ENCODE measurements at places on chromosomes 16 and 17. TPM values are rescaled to one million over a fixed set of nuclear protein-coding genes. Genes with fewer than 3 reads are reported as not detected.

DNA sequence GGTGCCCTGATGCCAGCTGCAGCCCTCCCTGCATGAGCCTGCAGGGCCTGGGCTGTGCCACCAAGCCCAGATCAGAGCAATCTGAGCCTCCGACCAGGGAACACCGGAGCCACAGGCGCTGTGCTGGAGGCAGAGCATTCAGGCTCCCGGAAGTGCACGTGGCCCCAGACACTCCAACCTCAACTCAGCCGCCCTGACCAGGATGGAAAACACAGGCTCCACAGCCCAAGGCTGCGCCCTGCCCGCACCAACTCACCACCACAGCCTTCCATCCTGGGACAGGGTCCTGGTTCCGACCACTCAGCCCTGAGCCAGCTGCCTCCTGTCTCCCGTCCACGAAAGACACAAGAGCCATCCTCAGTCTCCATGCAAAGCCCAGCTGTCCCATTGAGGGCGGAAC is 18.5 kb downstream of the LMF1 start:
- no peak for DNase-seq

DNA sequence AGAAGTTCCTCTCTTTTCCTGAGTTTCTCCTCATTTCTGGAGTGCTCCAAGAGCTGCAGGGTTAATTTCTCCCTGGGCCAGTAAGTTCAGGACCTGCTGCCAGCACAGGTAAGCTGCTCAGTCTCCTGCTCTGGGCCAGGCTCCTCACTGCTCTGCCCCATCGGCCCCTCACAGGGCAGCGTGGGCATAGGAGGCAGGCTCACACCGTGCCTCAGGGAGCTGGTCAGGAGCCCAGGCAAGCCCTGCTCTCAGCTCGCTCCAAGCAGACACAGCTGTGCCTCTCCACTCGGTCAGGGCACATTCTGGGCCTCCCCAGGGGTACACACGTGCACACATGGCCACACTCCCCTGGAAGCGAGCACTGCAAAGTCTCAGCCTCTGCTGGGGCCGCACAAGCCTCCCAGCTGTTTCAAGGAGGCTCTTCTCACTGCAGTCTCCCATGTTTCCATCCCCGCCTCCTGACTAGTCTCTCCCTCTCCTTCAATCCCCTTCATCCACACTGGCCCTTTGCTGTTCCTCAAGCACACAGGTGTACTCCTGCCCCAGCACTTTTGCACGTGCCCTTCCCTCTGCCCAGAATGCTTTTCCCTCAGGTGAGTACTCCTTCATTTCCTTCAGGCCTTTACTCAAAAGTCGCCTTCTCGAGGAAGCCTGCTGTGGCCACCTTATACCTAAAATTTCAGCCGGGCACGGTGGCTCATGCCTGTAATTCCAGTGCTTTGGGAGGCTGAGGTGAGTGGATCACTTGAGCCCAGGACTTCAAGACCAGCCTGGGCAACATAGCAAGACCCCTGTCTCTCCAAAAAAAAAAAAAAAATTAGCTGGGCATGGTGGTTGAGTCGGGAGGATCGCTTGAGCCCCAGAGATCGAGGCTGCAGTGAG is 53.2 kb downstream of the AKAP1 start:
- DNase-seq: no peak

DNA sequence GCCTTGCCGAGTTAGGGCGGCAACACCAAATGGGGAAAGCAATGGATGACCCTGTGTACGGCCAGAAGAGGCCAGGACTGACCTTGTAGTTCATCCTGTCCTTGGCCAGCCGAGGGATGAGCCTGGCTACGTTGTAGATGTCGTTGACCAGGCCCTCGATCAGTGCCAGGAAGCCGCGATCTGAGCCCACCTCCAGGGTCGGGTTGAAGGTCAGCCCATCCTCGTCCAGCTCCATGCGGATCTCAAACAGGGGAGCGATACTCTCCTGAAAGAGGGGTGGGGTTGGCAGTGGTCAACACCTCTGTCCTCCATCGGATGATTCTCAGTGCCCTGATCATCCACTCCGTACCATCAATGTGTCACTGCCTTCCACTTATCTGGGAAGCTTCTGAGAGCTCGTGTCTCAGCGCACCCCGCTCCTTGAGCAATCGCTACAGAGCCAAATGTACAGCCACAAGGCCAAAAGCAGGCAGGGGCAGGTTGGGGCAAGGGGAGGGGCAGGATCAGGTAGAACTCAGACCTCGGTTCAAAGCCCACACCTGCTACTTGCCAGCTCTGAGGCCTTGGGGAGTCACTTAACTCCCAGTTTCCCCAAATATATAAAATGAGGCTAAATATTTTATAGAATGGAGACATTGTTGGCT is 39.9 kb downstream of the DNAH17 start:
- no peak for DNase-seq

The PIEZO1 gene
- 181 TPM for total RNA-seq
